ENCODE measurements at places on chromosomes 11 and 22.

GRCh38 chr11:102476812-102477211 lies 24.2 kb upstream of the TMEM123 start:
- peak; percentile 95 for DNase-seq

- no peak for DNase-seq
Measured at GRCh38 chr11:64150051-64150450, 15.9 kb downstream of the MACROD1 start.

- DNase-seq: no peak
Measured at GRCh38 chr11:126375726-126376125, 20.2 kb downstream of the ST3GAL4 start.

DNA sequence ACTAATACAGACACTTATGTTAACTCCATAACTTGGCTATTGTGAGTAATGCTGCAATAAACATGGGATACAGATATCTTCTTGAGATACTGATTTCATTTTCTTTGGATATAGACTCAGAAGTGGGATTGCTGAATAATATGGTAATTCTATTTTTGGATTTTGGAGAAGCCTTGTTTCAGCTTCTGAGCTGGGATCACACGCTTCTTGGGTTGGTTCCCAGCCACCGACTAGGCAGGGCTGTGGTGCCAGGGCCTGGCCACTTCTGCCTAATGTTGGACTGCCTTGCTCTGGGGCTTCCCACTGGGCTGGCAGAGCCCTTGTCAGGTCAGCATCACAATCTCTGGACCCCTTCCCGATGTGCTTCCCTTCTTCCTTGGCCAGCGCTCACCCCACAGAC lies 14.0 kb upstream of the MCHR1 start:
- DNase-seq: no peak

Data from HepG2 (cell line).